ENCODE measurements at places on chromosomes 2 and 18. TPM values are rescaled to one million over a fixed set of nuclear protein-coding genes. Genes with fewer than 3 reads are reported as not detected.

DNA sequence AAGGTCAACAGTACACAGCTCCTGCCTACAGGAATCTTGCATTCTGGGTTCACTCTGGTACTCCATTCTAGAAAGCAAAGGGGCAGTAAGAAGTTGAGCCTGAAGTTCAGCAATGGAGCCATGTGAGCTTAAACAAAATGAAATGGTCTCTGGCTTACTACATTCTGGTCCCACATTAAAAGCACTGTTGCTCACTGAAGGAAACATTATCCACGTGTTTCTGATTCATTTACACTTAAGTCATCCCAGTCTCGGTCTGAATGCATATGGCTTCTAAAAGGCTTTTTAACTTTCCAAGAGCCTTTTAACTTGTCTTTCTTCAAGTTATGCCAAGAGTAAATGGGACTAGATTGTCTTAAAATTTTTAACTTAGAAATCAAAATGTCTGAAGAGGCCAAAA lies 177.8 kb downstream of the LNPK start:
- DNase-seq = no peak

GRCh38 chr2:67498931-67499330 lies 101.8 kb downstream of the ETAA1 start:
- DNase-seq = no peak

DNA sequence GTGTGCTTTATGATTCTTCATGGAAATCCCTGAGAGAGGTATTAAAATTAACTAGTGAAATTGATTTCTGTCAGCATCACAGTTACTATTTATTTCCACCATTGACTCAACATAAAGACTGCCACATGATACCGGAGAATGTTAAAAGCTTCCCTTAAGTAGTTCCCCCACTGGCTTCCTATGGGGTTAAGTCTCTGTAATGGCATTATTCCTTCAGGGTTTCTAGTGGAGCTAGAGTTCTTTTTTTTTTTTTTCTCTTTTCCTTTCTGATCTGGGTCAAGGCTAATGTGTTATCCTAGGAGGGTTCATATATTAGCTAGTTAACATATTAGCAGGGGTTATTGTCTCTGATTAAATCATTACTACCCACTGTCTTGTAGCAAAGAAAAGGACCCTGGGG lies 1919.1 kb upstream of the PIK3C3 start:
- DNase-seq = no peak

- no peak for DNase-seq
Measured at GRCh38 chr2:111252436-111252835, 131.7 kb downstream of the BCL2L11 start.

- no peak for DNase-seq
Measured at GRCh38 chr2:225091336-225091735, 49.1 kb upstream of the DOCK10 start.

DNA sequence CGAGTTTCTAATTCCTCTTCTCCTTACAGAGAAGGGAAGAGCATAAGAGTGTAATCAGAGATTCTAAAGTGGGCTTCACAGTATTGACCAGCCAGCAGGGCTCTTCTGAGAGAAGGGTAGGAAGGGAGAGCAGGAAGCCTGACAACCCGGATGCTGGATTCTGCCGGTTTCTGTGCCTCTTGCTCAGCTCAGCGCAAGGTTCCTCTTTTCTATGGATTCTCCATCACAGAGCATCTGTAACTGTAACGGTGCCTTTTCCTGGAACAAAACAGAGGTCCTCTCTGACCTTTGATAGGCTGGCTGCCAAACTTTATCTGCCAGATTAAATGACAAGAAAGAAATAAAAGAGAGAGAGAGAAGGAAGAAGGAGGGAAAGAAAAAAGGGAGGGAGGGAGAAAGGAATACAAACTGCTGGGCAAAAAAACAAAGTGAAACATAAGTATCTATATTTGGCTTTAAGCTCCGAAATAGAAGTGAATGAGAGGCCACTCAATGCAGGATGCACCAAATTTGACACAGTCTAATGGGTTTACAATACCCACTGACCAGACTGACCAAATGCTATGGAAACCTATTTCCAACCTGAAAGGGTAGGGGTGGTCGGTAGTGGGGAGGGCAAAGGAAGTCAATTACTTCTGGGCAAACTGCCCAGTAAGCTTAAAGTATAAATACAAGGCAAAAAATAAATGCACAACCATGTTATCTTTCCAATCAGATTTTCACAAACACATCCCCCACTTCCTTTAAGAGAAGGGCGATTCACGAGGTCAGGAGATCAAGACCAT lies 59.2 kb downstream of the PIEZO2 start:
- no peak for DNase-seq

- no peak for DNase-seq
Measured at GRCh38 chr2:144190908-144191605, 328.9 kb downstream of the ZEB2 start.

DNA sequence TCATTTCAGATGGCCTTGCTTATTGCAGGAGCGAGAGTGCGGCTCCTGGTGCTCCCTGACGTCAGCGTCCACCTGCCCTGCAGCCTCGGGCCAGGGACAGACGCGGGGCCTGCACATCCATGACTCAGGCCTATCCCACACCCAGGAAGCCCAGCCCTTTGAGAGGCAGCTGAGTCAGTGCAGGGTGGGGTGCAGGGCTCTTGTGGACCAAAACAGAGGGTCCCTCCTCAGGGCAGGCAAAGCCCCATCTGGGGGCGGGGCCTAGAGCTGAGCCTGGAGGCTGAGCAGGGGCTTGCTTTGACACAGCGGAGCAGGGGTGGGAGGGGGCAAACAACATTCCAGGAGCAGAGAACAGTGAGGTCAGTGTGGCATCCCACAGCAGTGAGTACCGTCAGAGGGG lies 7.7 kb upstream of the ARHGEF4 start:
- no peak for DNase-seq

GRCh38 chr18:24056506-24056905 lies 42.0 kb downstream of the TTC39C start:
- DNase-seq = no peak

GRCh38 chr2:14423145-14423906 lies 209.2 kb upstream of the LRATD1 start:
- no peak for DNase-seq

- DNase-seq = no peak
Measured at GRCh38 chr2:217286833-217287232, 427.0 kb upstream of the TNP1 start.

- DNase-seq = no peak
Measured at GRCh38 chr2:168234407-168235085, 12.8 kb downstream of the STK39 start.

DNA sequence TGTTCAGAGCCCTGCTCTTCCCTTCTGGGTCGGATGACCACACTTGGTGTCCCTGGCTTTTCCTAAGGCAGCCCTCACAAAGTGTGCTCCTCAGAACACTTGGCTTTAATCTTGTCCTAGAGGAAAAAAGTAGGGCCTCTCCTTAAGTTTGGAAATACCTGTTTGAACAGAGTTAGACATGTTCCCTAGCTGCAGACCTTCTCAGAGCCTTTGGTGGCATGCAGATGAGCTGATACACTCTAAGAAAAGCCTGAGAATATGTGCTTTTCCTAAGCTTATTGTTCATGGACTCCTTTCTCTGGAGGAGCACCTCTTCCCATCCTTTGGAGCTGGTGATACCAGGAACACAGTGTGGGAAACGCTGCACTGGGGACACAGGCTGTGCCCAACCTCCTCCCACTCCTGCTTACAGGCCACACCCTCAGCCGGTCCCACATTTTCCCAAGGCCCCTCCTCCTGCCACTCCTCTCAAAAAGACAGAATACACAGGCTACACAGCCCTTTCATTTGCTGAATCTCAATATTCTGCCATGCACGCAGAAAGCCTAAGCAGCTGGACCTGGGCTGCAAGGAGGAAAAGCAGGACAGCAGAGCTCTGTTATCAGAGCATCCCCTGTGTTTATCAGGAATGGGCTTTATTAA lies 443.6 kb downstream of the NBAS start:
- DNase-seq = no peak

DNA sequence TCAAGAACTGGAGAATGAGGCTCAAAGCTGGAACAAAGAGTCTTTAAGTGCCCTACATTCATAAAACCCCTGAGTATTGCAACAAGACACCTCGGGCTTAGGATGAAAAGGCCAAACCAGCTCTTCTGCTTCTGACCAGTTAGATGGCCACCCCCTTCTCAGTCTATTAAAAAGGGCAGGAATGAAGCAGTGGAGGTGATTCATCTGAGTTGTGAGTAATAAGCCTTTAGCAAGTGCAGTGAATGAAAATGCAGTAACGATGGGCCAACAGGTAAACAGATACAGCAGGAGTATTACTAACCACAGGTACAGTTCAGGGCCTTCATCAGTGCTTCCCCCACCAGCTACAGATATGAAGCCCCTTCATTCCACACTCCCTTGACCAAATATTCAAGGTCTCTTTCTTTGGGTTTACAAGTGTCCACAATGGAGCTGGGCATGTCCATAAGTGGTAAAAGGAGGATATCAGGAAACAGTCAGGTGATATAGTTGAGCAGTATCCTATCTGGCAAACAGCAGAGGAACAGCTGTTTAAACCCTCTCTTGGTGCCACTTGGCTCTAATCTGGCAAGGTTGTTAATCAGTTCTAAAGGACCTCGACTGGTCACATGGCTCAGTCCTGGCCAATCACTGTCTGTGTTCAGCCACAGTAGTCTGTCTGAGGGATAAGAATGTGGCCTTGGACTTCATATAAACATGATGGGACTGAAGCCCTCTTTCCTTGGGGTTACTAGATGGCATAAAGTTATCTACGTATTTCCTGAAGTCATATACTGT lies 17.8 kb downstream of the SERPINB13 start:
- no peak for DNase-seq

DNA sequence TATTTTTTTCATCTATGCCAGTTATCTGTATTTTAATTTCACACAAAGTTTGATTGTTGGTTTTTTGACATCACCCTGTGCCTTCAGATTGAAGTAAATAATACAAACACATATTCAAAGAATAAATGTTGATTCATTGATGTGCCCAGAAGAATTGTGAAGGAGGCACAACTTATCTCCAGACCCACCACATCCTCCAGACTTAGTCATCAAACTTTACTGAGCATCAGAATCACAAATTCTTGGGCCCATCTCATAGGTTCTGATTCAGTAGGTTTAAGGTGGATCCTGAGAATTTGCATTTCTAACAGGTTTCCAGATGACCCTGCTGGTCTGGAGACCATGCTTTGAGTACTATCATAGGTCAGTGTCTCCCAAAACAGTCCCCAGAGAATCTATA lies 82.8 kb upstream of the PIK3C3 start:
- DNase-seq = no peak

GRCh38 chr18:8658858-8659485 lies 46.4 kb upstream of the MTCL1 start:
- DNase-seq = no peak

- no peak for DNase-seq
Measured at GRCh38 chr2:136167721-136168475, 49.9 kb upstream of the CXCR4 start.

DNA sequence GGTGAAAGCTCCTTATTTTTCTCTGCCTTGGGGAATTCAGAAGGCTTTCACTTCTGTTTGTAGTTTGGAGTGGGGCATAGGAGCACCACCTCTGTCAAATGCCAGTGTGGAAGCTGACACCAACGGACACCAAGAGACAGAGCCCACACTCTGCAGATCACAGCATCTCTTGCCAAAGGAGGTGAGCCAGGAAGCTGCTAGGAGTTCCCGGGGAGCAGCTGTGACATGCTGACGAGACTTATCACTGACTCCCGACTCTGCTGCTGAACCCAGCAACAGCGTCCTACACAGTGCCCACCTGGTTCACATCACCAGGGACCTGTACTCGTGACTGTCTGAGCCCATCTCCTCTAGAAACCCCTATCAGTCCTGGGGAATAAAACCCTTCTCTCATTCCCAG lies 8.1 kb downstream of the TEX51 start:
- no peak for DNase-seq

Gene PECR
- 36.3 TPM for polyA plus RNA-seq

Gene FAM124B
- 1.8 TPM for polyA plus RNA-seq

Gene MERTK
- polyA plus RNA-seq = 21.4 TPM

Gene MARS2
- 7.1 TPM for polyA plus RNA-seq

Gene STARD6
- 0.25 TPM for polyA plus RNA-seq

Gene ALPG
- polyA plus RNA-seq = not detected

Gene NEU2
- not detected for polyA plus RNA-seq

Gene CRYGC
- not detected for polyA plus RNA-seq

Gene BOK
- 27.1 TPM for polyA plus RNA-seq

Gene HNMT
- polyA plus RNA-seq = 65.7 TPM
